ENCODE measurements at places on chromosomes 13 and 19.

DNA sequence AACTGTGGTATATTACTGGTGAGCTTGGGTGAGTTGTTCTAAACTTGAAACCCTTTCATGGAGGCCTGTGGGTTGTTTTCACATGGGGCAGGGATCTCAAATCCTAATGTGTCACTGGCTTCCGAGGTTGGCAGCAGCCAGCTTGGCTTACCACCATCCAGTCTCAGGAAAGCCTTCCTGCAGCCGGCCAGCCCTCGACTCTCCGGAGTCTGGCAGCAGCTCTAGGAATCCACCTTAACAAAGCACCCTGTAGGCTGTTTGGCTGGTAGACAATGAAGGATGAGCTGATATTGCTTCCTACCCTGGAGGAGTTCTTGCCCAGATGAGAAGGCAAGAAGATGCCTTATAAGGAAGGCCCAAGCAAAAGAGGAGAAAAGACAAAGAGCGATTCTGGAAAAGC is 188.3 kb downstream of the KLF12 start:
- DNase-seq: no peak

GRCh38 chr19:55487924-55488687 is at the start of gene SSC5D:
TSS of gene SSC5D (plus strand) at chr19:55488436. CDS start at chr19:55488590, 154 bp downstream.
- DNase-seq: peak; percentile 56

DNA sequence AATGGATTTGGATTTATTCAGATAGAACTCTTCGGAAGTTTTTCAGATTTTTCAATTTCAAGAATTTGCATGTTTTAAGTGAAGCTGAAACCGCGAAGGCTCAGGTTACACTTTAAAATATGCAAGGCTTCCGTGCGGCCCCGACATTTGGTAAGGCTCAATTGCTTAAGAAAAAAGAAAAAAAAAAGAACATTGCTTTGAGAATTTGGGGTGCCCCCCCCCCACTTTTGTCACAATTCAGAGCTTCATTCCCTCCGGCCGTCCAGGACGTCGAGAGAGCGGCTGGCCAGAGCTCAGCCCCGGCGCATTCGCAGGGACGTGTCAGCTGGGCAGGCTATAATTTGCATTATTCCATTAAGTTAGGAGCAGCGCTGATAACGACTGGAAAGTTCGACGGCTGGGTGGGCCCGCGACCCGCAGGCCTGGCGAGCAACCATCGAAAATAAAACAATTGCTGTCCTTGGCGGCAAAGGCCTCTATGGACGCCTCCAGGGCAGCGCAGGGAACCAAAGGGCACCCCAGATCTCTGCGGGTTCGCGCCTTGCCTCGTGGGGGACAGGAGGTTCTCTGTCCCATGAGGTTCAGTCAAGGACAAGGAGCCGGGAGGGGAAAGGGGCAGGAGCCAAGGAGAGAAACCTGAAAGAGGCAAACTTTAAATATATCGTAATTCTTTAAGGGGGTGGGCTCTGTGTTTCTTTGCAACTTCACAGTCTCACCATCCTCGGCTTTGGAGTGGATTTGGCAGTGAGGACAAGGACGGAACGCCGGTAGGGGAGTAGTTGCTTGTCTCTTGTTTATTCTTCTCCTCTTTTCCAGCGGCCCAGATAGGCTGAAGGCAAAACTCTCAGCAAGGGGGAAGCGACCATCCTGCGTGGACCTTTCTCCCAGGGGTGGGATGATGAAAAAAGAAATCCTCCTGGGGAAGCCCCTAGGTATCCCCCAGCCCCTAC is 7.0 kb downstream of the SOX21 start:
- DNase-seq: no peak

DNA sequence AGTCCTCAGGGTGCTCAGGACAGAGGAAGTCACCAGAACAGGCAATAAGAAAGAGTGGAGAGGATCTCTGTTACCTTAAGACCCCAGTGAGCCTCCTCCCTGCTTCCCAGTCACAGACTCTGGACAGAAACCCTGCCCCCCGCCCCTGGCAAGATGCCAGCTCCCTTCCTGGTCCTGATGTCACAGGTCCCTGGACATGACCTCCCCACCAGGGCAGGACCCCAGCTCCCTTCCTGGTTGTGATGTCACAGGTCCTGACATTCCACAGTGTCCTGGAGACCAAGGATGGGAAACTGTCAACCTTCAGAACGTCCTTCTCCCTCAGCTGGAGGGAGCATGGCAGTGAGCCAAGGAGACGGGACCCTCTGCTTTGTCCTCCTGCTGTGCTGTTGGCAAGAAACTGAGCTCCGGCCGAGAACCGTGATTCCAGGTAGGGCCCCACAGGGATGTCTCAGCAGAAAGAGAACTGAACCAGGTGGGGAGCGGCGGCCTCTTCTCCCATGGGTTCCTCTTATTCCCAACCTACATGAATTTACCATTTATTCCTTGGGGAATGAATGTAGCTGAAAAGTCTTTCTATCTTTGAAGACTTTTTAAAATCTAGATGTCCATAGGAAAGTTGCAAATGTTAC is at the start of gene SPACA7:
TSS of gene SPACA7 (plus strand) at position 306 of the 632 bp plus-strand sequence. CDS start at position 337, 31 bp downstream.
- no peak for DNase-seq

DNA sequence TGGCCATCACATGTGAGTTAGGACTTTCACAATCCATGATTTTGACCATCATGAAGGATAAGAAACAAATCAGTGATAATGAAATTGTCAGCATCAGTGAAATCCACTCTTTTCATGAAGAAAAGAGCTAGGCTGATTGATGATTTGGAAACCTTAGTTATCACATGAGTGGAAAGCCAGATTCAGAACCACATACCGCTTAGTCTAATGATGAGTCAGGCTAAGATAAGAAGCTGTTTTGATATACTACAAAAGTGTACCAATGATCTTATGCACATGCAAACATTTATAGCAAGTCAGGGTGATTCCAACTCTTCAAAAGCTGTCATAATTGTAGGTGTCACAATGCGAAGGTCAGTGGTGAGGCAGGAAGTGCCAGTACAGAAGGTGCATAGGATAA is 519.3 kb downstream of the GPC6 start:
- no peak for DNase-seq

GRCh38 chr19:42634409-42635232 is 39.9 kb upstream of the CEACAM8 start:
- peak; percentile 67 for DNase-seq

DNA sequence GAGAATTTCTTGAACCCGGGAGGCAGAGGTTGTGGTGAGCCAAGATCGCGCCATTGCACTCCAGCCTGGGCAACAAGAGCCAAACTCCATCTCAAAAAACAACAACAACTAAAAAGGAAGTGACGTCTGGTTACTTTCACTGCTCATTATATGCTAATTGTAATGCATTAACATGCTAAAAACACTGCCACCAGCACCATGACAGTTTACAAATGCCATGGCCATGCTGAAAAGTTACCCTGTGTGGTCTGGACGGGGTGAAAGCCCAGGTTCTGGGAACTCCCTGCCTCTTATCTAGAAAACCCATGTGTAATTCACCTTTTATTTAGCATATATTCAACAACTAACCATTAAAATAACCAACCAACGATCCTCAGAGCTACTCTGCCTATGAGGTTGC is 28.1 kb downstream of the CPT1C start:
- DNase-seq: no peak

DNA sequence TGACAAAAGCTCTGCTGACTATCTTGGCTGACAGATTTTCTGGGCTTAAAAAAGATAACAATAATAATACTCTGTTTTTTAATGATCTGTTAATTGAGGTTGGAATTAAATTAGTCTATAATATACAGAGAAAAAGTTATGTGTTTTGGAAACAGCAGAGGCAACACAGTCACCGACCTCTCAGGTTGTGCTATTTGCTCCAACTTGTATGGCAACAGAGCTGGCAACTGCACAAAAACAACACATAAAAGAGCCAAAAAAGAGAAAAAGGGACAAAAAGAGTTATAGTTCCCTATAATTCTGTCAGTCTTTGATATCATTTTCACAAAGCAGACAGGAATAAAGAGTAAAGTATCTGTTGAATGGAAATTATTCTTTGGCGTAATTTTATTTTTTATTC is 102.3 kb upstream of the POSTN start:
- peak; percentile 23 for DNase-seq

DNA sequence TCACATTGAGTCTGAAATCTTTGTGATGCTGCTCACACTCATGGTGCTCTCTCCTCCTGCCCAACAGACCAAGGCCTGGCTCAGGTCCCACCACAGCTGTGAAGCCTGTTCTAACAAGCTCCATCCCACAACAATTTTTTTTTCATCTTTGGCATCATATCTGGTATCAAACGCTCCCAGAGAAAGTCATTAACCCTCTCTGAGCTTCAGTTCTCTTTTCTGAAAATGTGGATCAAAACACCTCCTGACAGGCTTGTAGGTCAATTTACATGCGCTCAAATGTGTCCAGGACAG is 224.4 kb downstream of the LACC1 start:
- no peak for DNase-seq
